ENCODE measurements at places on chromosomes 7 and 10.

DNA sequence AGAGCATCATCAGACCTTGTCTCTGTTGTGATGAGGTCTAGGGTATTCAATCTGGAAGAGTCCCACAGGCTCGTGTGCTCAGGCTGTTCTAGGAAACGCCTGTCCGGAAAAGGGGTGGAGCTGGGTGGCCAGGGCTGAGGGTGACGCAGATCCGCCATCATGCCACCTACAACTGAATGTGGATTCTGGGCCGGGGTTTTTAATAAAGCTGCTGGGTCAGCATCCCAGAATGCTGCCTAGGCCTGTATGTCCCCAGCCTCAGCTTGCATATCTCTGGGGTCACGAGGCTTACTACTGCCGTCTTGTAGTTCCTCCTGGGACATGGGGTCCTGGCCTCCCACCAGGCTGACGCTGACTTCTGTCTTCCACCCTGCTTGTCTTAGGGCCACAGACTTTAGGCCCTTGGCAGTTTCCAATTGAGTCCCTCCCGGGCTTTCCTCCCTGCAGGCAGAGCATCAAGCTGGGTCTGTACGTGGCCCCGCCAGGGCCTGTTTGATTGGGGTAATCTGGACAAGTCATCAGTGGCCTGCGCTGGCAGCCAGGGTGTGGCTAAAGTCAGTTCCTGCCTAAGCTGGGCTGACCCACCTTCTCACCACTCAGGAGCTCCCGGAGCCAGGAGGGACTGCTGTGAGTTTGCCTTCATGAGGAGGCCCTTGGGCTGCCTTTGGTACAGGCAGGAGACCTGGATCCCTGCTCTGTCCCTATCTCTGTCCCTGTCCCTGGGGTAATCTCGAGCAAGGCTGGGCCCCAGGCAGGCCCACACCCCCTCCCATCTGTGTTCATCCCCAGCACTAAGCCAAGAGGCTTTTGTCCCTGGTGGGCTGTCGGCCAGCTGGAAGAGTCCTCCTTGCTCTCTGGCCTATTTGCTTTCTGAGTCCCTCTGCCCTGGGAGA is 79.9 kb downstream of the ZMIZ1 start:
- peak; percentile 60 for DNase-seq

DNA sequence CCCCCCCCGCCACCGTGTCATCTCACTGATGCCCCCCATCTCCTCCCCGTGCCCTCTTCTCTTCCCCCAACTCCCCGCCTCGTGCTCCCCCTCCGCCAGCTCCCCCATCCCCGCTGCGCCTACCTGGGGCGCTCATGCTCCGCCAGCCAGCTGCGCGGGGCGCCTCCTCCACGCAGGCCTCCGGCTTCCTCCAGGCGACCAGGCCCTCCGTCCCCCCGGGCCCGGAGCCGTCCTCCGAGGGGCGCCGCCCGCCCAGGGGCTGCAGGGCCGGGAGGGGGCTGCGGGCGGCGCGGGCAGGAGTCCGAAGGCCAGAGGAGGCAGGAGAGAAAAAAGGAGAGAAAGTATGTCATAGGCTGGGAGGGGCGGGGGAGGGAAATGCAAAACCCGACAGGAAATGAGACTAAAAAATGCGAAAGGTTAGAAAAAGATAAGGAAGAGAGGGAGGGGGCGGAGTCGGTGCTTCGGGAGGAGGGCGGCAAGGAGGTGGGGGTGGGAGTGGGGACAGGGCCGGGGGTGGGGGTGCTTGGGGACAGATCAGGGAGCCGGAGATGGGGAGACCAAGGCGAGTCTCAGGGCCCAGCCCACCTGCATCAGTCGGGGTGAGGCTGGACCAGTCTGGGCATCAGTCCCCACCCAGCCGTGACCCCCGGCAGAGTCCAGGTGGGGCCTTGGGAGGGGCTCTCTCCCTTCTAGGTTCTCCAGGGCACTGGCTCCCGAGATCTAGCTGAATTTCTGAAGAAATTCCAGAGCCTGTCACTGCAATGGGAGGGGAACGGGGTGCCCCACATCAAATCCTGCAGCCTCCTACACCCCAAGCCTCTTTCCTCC is at the start of gene CARD11:
TSS of gene CARD11 (minus strand) at position 324 of the 828 bp plus-strand sequence. CDS start 85,361 bp downstream, outside the sequence.
- DNase-seq: no peak

DNA sequence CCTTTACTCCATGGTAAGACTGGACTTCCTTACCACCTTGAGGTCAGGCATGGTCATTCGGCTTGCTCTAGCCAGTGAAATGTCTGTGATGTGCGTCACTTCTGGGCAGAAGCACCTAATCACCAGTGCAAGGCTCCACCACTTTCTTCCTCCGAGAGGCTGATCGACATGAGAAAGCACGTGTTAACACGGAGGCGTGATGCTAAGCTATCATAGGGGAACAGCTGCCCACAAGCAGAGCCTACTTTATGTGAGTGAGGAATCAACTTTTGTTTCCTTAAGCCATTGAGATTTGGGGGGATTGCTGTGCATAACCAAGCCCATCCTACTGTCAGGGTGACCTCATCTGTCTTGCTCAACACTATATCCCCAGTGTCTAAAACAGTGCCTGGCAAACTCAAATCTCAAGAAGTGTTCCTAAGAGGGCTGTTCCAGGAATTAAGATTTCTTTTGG is 23.1 kb upstream of the SAR1A start:
- DNase-seq: no peak

DNA sequence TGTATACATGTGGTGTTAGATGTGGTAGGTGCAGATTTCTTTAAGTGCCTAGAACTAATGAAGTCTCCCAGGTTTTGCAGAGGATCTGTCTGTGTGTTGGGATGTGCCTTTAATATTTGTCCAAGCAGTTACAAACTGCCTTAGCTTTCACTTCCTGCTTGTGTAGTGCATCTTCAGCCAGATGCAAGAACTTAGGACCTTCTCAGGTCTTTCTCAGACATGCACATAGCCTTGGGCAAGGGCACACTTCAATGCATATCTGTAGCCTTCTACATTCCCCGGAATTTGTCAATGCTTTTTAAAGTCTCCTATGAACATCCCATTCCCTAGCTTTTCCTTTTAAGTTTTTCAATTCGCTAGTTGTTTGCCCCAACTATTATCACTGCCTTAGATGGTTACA is 47.2 kb upstream of the SLC39A12 start:
- DNase-seq: no peak

- no peak for DNase-seq
Measured at GRCh38 chr7:22140578-22140977, 194.9 kb upstream of the CDCA7L start.

DNA sequence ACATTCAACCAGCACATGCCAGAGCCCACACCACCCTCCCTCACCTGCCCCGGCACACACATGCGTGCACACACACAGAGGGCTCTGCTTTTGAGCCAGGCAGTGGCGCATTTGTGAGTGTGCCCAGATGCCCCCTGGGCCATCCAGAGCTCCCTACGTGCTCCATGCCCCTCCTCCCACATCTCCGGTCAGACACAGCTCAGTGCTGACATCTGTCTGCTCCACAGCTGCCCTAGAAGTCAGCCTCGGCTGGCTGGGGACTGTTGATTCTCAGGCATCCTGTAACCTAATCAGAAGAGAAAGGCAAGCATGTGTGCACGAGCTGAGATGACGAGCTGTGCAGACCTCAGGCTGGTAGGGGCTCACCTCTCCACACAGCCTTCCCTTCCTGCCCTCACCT is 135.1 kb downstream of the ZMIZ1 start:
- DNase-seq: peak; percentile 42

GRCh38 chr7:140165422-140165821 is 11.4 kb downstream of the KDM7A start:
- no peak for DNase-seq

GRCh38 chr10:11209830-11210181 is 192.1 kb downstream of the CELF2 start:
- DNase-seq: no peak

- no peak for DNase-seq
Measured at GRCh38 chr7:155268921-155269650, 28.6 kb upstream of the INSIG1 start.

DNA sequence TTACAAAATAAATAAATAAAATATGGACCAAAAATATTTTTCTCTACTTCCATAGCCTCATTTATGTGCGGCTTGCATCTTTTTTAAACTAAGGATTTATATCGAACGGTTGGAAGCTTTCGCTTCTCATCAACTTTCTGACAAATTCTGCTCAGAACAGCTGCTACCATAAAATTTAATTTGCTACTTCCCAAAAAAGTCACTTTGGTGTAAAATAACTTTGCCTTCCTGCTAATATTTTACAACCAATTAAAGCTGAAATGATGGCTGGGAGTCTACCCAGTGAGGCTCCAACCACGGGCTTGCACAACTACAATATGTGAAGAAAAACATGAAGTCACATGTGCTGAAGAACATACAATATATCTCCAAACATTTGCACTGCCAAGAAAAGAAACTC is 253.1 kb upstream of the NEBL start:
- DNase-seq: no peak

DNA sequence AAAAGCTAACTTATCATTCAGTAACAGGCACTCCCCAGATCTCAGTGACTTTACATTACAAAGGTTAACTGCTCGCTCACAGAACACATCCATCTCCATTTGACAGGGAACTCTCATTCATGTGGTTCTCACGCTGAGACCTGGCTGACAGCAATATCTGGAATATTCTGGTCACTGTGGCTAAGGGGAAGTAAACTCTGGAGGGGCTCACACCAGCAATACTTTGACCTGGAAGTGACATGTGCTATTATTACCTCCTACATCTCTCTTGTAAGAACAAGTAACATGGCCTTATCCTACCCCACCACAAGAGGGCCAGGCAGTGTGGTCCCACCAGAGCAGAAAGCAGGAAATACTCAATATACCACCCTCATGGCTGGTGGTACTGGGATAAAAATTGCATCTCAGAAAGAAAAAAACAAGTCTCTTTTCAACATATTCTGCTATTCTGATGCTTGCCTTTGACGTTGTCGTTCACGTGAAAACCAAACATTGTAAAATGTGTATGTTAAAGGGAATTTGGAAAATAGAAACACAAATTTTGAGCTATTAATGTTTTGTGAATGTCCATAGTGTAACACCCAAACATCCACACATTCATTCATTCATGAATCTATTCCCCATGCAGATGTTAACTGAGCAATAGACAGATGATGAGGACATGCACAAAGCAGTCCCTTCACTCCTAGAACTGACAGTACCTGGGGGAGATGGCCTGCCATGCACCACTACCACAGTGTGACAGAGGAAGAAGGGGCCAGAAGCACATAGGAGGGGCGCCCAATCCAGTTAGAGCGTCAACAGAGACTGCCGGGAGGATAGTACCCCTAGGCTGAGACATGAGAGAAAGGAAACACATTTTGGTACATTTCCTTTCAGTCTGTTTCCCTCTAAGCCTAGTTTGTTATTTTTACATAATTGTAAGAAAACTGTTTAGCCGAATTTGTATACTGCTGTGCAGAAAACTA is 166.0 kb upstream of the SP4 start:
- DNase-seq: no peak

- no peak for DNase-seq
Measured at GRCh38 chr10:65419629-65420028, 1506.2 kb upstream of the LRRTM3 start.

- DNase-seq: no peak
Measured at GRCh38 chr7:122136078-122136477, 8.0 kb downstream of the AASS start.

- no peak for DNase-seq
Measured at GRCh38 chr10:71331736-71332135, 12.7 kb downstream of the SLC29A3 start.

DNA sequence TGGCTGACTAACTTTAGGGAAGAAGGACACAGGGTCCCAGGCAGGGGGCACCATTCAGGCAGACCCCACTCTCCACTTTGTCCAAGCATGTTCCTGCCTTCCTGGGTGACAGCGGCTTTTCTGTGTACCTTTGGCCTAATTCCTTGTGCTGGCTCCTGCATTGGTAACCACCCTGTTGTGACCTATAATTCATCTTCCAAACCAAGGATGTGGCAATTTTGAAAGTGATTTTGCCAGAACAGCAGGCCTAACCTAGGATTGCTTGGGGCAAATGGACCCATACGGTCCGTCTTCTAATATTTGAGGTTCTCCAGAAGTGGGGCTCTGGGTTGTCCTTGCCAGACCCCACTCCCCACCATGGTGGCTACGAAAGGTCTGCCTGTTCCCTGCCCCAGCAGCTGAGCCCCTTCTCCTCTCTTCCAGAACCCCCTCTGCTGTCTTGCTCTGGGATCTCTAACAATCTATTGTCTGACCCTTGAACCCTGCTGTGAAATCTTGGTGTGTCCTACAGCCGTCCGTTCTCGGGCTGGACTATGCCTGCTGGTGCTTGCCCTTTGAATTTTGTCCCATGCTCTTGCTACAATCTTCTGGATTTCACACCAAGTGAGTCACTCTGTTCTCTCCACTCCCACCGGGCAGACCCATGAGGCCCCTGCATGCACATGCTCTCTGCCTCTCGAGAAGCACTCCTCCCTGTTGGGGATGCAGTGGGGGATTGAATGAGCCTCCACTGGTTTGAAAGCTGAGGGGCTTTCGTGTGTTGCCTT is 316.0 kb downstream of the CXCL12 start:
- no peak for DNase-seq

GRCh38 chr10:49508249-49508648 is 30.7 kb downstream of the ERCC6 start:
- DNase-seq: no peak

GRCh38 chr10:22374489-22375126 is 29.3 kb downstream of the SPAG6 start:
- no peak for DNase-seq

DNA sequence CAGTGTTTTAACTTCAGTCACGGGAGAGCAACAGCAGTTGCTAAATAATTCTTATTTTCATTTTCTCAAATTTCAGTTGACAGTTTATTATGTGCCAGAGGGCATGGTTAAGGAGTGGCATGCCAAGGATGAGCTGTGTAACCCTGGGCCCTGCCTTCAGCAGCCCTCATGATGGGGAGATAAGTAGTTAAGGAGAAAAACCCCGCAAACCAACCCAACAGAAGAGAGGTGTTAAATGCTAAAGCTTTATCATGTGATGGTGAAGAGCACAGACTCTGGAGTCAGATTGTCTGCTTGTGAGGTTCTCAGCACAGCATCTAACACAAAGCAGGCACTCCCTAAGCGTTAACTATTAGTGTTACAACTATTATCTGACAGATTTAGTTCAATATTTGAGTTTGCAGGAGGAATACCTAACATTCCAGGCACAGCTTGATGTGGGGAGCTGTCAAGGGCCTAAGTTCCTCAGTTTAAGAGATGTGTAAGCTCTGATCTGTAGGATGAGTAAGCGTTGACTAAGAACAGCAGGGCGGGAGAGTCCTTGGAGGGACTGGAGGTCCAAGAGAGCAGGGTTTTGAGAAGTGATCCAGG is 29.6 kb downstream of the STAM start:
- no peak for DNase-seq

- DNase-seq: no peak
Measured at GRCh38 chr10:119468542-119469324, 73.8 kb downstream of the RGS10 start.
